CD4-positive, alpha-beta T cell treated with Interleukin-1 beta for 1 hour (primary cell): ENCODE measurements at places on chromosomes 6 and 20.

DNA sequence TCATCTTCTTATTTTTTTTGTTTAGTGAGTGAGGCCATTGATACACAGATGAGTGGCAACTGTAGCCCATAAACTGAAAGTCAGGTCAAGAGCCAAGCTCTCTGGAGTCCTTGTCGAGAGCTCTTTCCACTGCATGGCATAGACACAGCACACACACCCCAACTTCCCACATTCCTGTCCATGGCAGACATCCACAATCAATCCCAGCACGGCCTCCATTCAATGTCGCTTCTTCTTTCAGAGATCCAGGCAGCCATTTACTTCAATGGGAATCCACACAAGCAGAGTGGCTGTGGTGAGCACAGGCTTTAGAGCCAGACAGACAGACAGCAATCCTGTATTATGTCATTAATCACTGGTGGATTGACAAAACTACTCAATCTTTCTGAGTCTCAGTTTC is 34.9 kb upstream of the ECI2 start:
- no peak for DNase-seq

DNA sequence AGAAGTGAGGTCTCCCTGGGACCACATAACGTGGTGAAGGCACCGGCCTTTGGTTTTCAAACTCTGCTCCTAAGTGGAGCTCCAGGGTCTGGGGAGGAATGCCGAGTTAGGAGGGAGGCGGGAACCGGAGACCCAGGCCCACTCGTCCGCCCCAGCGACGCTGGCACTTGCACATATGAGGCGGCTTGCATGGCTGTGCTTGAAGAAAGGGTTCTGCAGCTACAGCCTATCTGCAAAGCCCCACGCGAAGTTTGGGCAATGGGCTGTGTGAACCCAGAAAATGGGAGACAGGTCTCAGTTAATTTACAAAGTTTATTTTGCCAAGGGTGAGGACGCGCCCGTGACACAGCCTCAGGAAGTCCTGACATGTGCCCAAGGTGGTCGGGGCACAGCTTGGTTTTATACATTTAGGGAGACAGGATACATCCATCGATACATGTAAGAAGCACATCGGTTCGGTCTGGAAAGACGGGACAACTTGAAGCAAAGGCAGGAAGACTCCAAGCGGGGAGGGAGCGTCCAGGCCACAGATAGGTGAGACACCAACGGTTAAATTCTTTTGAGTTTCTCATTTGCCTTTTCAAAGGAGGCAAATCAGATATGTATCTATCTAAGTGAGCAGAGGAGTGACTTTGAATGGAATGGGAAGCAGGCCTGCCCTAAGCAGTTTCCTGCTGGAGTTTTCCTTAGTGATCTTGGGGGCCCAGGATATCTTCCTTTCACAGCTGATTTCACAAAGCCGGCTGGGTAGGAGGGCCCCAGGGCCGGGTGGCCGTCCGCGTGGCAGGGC is 782 bp upstream of the PCMTD2 start:
- no peak for DNase-seq

DNA sequence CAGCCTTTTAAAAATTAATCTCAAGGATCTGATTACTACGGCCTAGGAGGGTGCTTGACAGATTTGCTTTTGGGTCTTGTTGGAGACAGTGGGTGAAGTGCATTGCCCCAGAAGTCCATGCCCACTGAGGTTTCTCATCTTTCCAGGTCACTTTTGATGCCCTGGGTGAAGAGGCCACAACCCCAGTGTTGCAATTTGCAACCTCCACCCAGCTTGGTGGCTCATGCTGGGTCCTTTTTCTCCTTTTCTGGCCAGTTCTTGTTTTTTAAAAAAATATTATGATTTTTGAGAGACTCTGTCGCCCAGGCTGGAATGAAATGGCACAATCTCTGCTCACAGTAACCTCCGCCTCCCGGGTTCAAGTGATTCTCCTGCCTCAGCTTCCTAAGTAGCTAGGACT is 9.4 kb downstream of the STX11 start:
- peak; percentile 30 for DNase-seq

GRCh38 chr6:36154286-36154685 is 24.0 kb downstream of the MAPK13 start:
- DNase-seq, result no peak

- no peak for DNase-seq
Measured at GRCh38 chr6:48983377-48983776, 479.7 kb downstream of the MMUT start.

DNA sequence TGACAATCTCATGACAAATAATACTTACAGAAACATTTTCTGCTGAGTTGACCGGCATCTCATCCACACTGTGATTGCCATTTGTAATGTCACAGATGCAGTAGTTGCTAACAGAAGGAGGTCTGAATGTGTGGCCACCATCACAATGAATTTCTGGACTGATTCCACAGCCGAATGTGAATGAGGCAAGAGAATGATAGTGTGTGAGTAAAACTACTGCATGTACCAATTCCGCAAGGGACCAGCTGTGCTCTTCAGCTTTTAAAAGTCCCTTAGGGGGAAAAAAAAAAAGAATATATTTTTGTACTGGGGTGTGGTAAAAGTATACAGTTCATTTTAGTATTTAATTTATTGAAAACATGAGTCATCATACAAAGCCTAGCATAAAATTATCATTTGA is 96.2 kb downstream of the SESN1 start:
- DNase-seq, result no peak

DNA sequence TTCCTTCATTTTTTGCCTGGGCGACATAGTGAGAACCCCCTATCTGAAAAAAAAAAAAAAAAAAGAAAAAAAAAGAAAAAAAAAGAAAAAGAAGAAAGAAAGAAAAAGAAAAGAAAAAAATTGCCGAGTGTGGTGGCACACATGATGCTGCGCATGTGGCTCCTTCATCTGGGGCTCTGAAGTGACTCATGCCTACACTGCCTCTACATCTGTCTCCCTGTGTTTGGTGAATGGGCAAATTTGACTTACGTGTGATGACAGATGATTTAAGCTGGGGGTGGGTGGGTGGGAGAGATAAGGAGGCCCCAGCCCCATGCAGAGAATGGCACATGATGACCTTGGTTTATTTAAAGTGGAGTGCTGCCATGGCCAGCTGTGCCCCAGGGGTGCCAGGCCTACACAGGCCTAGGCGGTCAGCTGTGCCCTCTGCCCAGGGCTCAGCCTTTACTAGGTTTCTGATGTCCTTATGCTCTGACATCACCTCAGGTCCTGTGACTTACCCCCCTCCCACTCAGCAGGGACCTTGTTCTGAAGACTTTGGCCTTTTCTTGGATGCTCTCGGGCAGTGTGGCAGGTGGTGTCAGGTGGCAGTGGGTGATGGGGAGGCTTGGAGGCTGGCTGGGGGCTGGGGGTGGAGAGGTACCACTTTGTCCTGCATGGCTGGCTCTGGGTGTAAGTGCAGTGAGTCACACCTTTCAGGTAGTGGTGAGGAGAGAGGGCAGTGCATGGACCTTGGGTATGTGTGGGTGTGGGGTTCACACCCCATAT is 41.1 kb downstream of the VEGFA start:
- DNase-seq, result no peak

DNA sequence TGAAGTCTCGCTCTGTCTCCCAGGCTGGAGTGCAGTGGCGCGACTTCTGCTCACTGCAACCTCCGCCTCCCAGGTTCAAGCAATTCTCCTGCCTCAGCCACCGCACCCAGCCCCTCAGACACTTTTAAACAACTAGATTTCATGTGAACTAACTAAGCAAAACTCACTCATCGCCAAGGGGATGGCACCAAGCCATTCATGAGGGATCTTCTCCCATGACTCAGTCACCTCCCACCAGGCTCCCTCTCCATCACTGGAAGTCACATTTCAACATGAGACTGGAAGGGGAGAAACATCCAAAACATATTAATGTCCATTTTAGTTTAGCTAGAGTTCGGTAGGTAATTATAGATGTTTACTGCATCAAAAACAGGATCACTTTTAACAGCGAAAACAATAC is 95.9 kb upstream of the PRL start:
- no peak for DNase-seq

DNA sequence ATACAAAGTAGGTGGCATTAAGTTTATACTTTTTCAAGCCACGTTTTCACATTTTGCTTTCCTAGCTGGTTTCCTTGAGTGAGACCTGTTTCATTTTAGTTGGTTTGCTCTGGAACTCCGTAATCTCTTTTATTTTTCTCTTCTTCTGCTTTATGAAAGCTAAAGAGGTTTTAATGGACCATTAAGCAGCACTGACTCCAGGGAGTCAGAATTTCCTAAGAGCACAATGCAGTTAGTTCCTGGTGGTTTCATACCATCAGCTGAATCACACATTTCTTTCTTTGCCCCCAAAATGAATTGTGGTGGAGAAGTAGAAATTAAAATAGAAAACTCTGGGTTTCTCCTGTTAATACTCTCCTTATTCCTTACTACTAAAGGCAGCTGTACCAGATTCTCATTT is 3.4 kb downstream of the OPN5 start:
- DNase-seq, result no peak

DNA sequence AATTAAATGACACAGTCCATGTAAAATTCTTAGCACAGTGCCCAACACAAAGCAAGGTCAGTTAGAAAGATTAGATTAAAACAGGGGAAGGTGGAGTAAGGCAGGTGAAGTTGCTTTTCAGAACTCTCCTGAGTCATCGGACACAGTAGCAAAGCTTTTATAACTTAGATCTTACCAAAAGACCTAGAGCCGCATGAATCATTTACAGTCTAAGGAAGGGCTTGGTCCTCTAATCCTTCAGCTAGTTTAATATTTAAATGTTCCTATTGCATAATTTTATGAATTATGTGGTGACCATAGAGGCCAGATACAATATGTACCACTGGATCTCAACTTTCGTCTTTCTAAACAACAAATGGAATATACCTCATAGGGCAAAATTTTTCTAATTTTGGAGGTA is 202.1 kb upstream of the SNX9 start:
- no peak for DNase-seq

GRCh38 chr20:15100506-15101160 is 763.2 kb upstream of the FLRT3 start:
- no peak for DNase-seq

- DNase-seq, result no peak
Measured at GRCh38 chr6:159466926-159467325, 226.1 kb downstream of the SOD2 start.

DNA sequence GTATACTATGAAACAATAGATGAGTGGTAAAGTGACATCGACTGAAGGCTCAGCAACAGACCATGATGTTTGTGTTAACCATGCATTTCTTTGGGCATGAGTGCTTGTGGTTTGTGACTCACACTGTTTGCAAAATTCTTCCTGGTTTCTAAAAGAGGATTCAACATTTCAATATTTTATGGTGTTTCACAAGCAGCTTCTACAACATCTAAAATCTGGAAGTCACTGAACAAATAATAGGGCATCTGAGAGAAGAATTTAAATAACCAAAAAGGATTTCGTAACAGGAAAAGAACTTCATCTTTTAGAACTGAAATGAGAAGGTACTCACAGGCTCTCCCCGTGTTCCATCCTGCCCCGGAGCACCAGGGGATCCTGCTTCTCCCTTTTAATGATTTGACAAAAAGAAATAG is 146.2 kb downstream of the COL21A1 start:
- DNase-seq, result peak; percentile 30

- no peak for DNase-seq
Measured at GRCh38 chr6:8181951-8182845, 79.8 kb upstream of the EEF1E1 start.

DNA sequence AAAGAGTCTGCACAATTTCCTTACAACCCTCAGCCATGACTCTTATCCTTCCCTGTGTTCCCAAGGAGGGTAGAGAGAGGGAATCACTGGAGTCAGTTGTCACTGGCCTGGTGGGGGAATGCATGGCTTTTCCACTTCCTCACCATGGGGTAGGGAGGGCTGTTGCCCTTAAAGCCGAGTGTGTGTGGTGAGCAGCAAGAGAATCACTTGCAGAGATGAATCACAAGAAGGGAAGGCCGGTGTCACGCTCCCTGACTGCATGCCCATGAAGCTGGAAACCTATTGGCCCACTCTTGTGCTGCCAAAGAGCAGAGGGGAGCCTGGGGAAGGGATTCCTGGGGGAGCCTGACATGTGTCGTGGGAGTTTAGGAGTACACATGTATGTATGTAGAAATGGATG is 18.1 kb upstream of the BMP6 start:
- no peak for DNase-seq

GRCh38 chr20:40293740-40294139 is 395.3 kb downstream of the MAFB start:
- DNase-seq, result no peak

DNA sequence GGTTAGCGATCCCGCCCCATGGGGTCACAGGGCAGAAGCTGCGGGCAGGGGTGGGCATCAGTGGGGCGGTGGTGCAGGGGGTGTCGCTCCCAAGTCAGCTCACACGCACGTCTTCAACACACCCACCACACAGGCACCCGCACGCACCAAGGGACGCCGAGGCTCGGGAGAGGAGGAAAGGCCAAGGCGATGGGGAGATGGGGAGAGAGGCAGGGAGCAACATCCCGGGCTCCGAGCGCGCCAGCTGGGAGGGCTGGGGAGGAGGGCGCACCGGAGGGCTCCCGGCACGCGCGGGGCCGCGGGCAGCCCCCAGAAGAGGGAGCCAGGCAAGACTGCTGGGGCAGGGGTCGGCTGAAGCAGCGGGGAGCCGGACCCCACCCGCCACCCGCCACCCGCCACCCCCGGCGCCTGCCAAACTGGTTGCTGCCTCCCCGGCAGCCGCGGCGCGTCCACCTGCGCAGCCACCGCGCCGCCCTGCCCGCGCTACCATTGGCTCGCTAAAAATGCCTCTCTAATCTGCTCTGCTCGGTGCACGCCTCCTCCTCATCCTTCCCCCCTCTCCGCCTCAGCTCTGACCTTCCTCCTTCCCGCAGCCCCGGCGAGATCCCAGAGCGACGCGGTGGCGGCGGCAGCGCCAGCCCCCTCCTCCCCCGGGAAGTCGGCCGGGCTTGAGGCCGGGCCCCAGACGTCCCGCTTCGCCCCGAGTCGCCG is at the start of gene PACSIN1:
PACSIN1 (plus strand) TSS at position 546 of the 711 bp plus-strand sequence. CDS start 60,230 bp downstream, outside the sequence.
- peak; percentile 16 for DNase-seq

DNA sequence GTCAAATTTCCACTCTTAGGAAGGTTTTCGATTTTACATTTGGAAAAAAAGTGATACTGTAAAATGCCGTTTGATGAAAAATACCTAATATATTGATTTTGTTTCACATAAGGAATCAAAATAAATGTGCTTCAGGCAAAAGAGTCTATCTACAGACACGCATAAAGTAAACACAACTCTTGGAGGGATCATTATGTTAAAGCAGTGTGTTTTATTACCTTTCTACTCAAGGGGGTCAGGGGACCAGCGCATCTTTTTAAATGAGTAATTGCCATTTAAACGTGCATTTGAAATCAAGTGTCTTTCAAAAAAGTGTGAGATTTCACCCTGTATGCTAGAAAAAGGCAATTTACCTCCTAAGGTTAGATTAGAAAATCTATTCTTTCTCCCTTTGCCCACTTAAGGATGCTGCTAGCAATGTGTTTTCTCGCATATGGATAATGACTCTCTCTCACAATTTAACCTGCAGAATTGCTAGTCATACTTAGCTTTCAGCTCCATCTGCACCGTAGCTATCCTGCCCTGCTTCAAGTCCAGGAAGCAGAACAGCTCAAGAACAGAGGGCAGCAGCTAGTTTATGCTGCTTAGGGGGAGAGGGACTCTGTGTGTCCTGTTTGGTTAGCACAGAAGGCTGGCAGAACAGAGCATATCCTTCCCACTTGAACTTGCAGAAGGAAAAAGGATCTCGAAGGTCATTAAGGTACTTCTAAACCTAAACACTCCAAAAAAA is 35.0 kb downstream of the NKAIN2 start:
- no peak for DNase-seq

GRCh38 chr6:152026291-152026690 is 218.8 kb downstream of the ESR1 start:
- DNase-seq, result no peak

- DNase-seq, result no peak
Measured at GRCh38 chr6:30709101-30709868, 7.8 kb downstream of the MDC1 start.
